ENCODE measurements at places on chromosomes 4 and X.

DNA sequence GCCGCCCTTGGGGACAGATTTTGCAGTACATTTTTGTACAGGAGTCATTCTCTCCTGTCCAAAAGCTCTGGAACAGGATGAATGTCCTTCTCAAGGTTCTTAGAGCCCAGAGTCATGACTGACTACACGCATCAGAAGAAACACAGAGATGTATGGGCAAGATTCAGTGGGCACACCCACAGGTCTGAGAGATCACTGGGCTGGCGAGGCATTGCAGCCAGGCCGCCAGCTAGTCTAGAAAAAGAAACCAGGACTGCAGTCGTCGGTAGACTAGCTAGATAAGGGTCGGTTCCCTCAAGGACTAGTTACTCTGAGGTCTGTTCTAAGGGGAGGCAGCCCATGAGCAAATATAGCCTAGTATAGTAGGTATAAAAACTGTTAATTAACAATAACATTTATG is 19.8 kb downstream of the GBA3 start:
- DNase-seq: no peak

- no peak for DNase-seq
These were observed 15.3 kb downstream of the STAG2 start for GRCh38 chrX:123976706-123977316.

GRCh38 chr4:89998469-89999011 is 103.9 kb downstream of the MMRN1 start:
- DNase-seq: no peak

DNA sequence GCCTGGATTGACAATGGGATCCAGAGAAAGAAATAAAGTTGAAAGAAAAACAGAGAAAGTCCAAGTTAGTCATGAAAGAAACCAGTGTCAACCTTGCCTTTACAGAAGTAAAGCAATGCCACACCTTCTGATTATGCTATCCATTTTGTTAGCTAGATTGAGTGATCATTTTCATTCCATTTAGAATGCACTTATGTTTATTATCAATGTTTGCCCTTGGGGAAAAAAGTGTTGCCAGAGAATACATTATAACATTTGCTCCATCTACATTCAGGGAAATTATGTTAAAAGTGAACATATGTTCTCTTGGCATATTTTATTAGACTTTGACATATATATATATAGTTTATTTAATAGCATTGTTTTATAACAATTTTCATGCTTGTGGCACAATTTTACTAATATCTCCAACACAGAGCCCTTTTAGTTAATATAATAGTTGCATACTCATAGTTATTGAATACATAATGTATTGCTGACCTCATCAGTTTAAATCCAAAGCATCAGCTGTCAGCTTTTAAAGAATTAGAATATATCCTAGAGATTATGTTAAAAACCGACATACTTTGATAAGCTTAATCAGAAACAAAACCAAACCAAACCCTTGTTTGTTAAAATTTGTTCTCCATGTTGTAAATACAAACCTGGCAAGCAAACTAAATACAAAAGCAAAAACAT is 134.2 kb downstream of the SORBS2 start:
- no peak for DNase-seq

- DNase-seq: no peak
These were observed 14.6 kb upstream of the KIAA0232 start for GRCh38 chr4:6767748-6768538.

DNA sequence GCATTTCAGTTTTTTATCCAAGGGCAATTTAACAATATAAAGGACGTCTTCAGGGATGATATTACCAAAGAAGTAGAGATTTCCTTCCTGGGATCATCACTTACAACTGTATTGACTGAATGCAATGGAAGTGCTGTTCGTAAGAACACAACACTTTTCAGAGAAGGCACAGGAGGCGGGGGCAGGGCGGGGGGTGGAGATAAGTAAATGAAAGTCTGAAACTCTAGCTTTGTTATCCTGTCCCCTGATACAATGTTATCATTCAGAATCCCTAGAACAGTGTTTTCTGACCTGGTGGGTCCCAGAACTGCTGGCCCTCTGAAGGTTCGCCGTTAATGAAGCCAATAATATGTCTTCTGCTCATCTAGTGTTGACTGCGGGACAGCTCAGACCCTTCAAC is 124.6 kb downstream of the NSUN7 start:
- DNase-seq: no peak

GRCh38 chr4:85773372-85773771 is 298.4 kb downstream of the ARHGAP24 start:
- DNase-seq: no peak

DNA sequence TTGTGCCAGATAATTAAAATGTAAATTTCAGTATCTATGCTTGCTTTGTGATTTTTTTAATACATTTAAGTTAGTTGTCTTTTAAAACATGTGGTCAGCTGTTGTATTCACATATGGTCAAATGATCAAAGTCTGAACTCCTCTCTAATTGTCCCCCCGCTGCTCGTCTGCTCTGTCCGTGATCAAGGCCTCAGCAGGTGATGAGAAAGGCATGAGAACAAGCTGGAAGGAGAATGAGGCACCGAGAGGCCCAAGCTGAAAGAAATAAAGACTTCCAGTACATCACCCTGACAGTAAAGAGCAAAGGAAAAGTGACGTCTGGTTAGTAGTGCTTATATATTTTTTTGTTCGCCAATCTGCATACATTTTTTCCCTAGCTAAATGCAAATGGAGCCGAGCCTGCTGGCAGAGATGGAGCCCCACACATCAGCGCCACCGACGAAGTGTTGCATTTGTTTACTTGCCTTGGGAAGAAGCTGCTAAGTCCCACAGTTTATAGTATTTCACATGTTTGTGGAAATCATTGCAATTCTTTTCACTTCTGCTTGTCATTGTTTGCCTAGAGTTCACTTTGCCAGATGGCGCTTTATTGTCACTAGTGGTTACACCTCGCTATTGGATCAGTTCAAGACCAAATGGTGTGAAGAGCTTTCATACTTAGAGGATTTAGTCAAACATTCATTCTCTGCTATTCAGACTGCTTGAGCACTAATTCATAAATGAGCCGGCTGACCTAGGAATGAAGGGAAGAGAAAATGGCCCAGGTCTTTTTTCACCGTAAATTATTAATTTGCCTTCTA is 181.5 kb downstream of the ZIC3 start:
- no peak for DNase-seq

- no peak for DNase-seq
These were observed 520.4 kb downstream of the BCOR start for GRCh38 chrX:39577206-39577984.

GRCh38 chr4:20474119-20474518 is 222.4 kb downstream of the SLIT2 start:
- DNase-seq: no peak

DNA sequence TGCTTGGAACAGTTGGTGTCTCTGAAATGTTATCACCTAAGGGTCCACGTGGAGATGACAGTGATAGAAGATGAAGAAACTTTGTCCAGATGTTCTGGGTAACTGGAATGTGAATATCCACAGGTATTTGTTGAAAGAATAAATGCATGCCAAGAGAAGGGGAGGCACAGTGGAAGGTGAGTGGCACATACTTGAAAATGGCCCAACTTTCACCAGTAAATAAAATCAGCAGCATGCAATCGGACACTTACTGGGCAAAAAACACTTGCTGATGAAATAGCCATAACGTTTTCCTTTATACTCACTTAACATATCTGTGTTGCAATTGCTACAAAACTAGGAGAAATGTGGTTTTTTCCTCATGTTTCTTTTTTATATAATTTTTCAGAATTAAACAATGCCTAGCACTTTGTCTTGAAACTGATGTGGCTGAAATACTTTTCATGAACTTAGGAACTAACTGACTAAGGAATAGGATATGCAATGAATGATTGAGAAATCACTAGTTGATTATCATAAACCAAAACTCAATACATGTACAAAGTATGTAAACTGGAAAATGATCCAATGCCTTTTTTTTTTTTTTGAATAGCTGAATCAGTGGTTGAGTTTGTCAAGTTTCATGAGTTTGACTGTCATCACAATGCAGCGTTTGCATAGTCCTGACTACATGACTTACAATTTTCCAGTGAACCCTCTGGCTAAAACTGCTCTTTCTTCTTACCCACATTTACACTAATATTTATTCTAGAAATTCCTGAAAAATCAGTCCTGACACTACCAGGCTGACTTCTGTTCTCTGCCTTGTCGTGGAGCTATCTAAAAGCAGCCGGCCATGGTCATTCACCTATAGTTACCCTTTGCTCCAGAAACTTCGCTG is 127.4 kb downstream of the CPE start:
- DNase-seq: no peak

DNA sequence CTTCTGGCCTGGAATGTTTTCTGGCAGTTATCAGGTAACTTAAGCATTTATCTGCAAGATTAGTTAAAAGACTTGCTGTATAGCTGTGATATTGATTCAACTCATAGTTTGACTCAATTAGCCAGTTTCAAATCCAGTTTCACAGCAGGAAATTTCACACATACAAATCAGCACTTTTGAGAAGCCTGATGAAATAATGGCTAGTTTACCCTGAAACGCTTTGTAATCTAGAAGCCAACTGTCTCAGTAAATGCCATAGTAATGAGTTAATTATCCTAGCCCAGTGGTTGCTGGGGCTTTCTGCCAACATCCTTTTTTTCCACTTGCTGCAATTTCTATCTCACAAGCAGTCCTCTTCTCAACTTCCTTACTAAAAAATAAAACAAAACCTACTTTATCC is 53.1 kb downstream of the ARHGEF38 start:
- DNase-seq: no peak

GRCh38 chr4:108345862-108346817 is 177.4 kb upstream of the LEF1 start:
- DNase-seq: no peak

GRCh38 chr4:180054291-180054690 is 2188.9 kb upstream of the TENM3 start:
- no peak for DNase-seq

DNA sequence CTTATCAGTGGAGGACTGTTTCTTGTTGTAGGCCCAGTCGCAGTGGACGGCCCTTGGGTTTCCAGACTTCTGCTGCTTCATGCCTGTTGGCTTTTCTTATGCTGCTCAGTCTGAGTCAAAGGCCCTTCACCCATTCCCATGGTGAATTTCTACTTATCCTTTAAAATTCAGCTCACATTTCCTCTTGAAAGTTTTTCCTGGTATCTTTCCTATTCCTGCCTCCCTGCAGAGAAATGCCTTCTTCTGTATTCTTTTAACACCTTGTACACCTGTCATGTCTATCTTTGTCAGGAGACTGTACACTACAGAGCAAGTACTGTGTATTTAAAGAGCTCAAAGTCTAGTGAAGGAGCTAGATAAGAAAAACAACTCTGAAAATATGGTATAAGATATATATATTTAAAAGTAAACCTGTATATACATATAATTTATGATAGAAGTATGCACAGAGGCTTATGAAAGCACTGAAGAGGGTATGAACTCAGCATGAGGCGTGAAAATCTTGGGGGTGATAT is 22.0 kb downstream of the NPNT start:
- no peak for DNase-seq

- DNase-seq: no peak
These were observed 38.0 kb upstream of the SPARCL1 start for GRCh38 chr4:87567191-87567590.
